Renal cortical epithelial cell (primary cell): ENCODE measurements at places on chromosomes 2 and 18.

GRCh38 chr2:192146069-192147015, 48.4 kb downstream of the TMEFF2 start:
- DNase-seq, result peak; percentile 82

GRCh38 chr2:71074893-71075395, 6.5 kb downstream of the NAGK start:
- DNase-seq, result no peak

DNA sequence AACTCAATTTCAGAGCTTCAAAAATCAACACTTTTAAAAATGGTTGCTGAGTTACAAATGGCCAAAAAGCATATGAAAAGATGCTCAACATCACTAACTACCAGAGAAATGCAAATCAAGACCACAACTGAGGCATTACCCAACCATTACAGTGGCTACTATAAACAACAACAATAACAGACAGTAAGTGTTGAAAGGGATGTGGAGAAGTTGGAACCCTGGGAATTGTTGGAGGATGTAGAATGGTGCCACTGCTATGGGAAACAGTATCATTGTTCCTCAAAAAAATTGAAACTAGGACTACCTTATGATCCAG, 173.3 kb upstream of the SPRED2 start:
- no peak for DNase-seq

- DNase-seq, result no peak
These were observed 393.1 kb downstream of the LRP1B start for GRCh38 chr2:141737492-141738255.

GRCh38 chr2:105062158-105062557, 24.3 kb downstream of the MRPS9 start:
- DNase-seq, result no peak

- no peak for DNase-seq
These were observed 113.8 kb upstream of the TTN start for GRCh38 chr2:178920916-178921513.

GRCh38 chr2:101679801-101680487, 17.6 kb upstream of the MAP4K4 start:
- no peak for DNase-seq
